M059J (cell line): ENCODE measurements at places on chromosomes 12 and 14. TPM values are rescaled to one million over a fixed set of nuclear protein-coding genes. Genes with fewer than 3 reads are reported as not detected.
A peak's percentile ranks its signal among the peaks of the same experiment; 100 is the strongest.

The BCL11B gene
- 0.02 TPM in 1 of 2 replicates, not detected in the other for total RNA-seq

The AMN gene
- total RNA-seq: not detected in 2 replicates

The CCDC197 gene
- not detected in 2 replicates for total RNA-seq

The CBLN3 gene
- total RNA-seq: 0.15 and 1.2 TPM in 2 replicates

The TPH2 gene
- not detected in 2 replicates for total RNA-seq

The PRB2 gene
- total RNA-seq: not detected in 2 replicates

The PFDN5 gene
- total RNA-seq: 404 and 498 TPM in 2 replicates

The TMEM233 gene
- total RNA-seq: not detected in 2 replicates

The ENDOU gene
- not detected in 2 replicates for total RNA-seq

The EML5 gene
- 0.64 and 0.96 TPM in 2 replicates for total RNA-seq

The TMEM119 gene
- 0.05 TPM in 1 of 2 replicates, not detected in the other for total RNA-seq

The DNAI7 gene
- 0.39 and 0.59 TPM in 2 replicates for total RNA-seq

DNA sequence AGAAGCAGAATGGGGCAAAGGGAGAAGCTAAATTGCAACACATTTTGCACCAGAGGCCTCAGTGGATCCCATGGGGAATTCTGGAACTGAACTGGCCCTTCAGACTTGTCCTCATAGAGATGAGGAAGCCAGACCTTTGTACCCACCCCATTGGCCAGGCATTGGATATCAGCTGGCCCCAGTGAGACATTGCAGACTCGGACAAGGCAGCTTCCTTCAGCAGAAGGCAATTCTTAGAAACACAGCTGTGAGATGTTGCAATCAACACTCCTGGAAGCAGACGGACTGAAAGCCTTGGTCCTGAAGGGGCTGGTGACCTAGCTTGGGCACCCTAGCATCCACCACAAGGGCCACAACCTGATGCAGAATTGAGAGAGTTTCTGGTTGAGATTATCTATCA lies 218.1 kb downstream of the MSRB3 start:
- DNase-seq: no peak

- DNase-seq: peak; percentile 44
Measured at GRCh38 chr12:20361416-20361815, 6.9 kb upstream of the PDE3A start.

GRCh38 chr14:71290960-71291466 lies 383.8 kb downstream of the PCNX1 start:
- DNase-seq: peak; percentile 93

GRCh38 chr12:97363693-97364092 lies 98.9 kb upstream of the RMST start:
- no peak for DNase-seq

DNA sequence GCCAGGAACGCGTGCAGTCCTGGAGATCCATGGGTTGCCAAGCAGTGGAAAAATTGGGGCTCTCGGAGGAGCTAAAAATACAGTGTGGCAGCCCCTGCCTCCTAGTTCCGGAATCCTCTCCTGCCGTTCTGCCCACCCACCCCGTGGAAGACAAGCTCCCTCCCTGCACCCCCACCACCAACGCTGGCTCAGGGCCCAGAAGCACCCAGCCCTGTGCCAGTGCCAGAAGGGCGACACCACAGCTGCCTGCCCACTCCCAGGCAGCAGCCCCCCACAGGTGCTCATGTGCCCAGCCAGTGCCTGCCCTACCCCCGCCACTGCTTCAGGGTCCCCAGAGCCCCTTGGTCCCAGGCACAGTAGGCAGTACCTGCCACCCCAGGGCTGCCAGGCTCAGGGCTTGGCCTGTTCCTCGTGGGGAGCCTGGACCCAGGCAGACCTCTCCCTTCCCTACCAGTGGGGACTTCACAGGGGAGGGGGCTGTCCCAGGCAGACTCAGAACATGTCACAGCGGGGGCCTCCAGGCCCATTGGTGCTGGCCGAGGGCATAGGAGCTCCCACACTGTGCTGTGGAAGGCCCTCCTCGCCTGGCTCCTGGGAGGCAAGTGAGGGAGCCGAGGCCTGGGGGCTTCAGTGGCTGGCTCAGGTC lies 7.4 kb downstream of the INF2 start:
- no peak for DNase-seq

DNA sequence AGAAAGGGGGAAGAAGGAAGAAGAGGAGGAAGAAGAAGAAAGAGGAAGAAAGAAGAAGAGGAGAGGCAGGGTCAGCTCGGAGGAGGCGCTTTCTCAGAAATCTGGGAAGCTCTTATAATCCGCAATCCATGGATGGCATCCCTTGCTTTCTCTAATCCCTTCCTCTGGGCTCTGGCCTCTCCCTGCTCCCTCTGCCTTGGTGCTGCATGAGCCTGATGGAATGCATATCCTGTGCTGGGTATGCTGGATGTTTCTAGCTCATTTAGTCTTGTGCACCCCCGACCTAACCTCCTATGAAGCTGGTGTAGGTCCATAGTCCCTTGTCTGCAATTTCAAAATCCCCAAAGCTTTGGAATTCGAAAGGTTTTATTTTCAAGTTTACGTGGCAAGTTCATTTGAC lies 94.2 kb upstream of the MYL2 start:
- DNase-seq: no peak

- DNase-seq: peak; percentile 26
Measured at GRCh38 chr14:59905188-59905587, 14.8 kb upstream of the LRRC9 start.

- no peak for DNase-seq
Measured at GRCh38 chr12:107807471-107808150, 33.1 kb downstream of the ASCL4 start.

- no peak for DNase-seq
Measured at GRCh38 chr14:76324133-76324532, 51.8 kb upstream of the ESRRB start.

DNA sequence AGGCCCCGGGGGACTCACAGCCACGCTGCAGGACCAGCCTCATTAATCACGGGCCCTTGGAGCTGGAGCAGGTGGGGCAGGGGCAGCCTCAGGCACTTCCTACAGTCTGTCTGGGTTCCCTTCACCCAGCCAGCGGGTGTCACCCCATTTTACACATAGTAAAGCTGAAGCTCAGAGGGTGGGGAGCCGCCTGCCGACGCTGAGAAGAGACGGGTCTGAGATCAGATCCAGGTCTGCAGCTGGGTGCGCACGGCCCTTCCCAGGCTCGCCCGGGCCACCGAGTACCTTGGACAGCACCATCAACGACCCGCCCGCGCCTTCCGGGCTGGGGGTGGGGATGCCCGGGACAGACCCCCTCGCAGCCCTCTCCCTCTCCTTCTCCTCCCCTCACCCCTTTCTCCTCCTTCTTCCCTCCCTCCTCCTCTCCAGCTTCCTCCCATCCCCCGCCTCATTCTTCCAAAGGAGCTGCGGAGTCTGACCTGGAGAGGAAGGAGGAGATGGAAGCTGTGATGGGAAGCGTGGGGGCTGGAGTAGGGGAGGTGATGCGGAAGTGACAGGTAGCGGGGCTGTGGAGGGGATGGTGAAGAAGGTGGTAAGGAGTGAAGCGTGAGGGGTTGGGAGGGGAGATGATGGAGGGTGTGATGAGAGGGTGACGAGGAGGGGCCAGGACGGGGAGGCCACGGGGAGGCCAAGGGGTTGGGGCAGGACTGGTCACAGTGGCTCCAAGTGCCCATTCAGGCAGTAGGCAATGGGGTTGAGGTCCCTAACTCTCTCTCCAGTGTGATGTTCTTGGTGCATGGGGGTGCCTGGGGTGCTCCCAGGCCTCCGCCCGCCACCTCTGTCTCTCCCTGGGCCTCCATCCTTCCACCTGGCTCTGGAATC lies 8.8 kb downstream of the DTX1 start:
- no peak for DNase-seq

DNA sequence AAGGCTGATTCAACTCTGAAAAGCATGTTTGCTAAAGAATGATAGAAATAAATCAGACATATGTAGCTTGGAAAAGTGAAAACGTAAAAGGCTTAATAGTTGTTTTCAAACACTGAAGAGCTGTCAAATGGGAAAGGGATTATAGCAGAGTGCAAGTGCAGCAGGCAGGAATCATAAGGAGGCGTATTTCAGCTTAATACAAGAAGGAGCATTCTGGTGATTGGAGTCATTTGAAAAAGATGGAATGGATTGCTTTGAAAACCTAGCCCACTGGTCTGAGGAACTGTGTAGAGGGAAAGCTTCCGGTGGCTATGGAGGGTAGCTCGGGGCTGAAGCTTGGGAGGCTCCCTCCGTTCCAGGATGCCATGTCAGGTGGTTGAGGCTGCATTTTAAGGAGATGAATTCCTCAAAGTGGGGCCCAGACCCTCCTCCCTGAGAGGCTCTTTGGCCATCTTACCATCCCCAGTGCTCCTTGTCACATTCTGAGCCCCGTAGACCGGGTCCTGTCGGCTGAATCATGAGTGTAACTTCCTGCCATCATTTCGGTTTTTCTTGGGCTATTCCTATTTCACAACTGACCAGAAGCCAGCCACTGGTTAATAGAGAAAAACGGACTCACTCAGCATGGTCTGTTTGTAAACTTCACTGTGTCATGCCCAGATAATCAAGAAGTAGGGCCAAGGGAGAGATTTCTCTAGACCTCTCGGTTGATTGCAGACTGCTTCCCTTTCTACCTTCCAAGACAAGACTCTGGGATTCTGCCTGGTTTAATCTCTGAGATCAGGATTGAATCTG lies 6.5 kb downstream of the WNT5B start:
- DNase-seq: no peak

GRCh38 chr12:124809878-124810277 lies 53.8 kb downstream of the SCARB1 start:
- peak; percentile 75 for DNase-seq

GRCh38 chr14:95045106-95045701 lies 112.1 kb downstream of the DICER1 start:
- DNase-seq: no peak

GRCh38 chr14:21989090-21989489 lies 315.5 kb upstream of the OR4E1 start:
- DNase-seq: no peak

- DNase-seq: no peak
Measured at GRCh38 chr12:62779488-62779887, 155.5 kb downstream of the PPM1H start.

DNA sequence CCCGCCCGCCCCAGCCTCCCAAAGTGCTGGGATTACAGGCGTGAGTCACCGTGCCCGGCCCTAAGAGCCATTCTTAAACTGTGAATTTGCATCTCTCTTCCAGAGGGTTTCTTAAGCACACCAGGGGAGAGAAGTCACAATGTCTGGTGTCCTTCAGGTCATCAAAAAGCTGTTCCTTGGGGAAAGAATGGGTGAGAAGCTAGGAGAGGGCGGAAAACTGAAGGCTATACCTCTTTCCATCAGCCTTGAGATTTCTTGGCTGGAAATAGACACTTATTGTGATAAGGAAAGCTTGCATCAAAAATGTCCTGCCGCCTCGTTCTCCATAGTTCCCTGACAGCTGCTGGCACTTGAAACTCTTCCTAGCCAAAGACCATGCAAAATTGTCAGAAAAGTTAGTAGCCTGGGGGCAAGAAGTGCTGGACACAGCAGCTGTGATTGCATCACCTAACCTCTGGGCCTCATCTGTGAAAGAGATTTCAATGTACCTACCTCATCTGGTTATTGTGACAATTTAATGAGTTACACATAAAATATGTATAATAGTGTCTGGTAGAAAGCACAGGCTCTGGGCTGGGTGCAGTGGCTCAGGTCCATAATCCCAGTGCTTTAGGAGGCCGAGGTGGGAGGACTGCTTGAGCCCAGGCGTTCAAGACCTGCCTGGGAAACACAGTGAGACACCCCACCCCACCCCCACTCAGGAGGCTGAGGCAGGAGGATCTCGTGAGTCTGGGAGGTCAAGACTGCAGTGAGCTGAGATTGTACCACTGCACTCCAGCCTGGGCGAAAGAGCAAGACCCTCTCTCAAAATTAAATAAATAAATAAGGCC lies 9.7 kb upstream of the UBC start:
- peak; percentile 95 for DNase-seq

DNA sequence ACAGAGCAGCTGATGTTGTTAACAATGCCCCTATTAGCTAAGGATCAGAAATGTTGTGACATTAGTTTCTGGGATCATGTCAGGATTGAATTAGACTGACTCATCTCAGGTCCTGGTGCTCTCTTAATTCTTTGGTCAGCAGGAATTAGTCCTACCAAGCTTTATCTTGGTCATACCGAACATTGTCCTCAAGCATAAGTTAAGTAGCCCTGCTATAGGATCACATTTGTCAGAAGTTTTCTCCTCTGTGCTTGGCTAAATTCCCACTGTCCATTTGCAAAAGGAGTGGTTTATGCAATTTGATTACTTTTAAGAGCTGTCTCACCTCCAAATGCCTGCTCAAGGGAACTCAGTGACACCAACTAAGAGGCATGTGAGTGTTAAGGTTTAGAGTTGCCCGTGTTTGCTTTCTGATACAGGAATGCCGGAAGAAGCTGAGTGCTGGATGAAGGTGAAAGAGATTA lies 48.4 kb upstream of the IFNG-AS1 start:
- peak; percentile 84 for DNase-seq

DNA sequence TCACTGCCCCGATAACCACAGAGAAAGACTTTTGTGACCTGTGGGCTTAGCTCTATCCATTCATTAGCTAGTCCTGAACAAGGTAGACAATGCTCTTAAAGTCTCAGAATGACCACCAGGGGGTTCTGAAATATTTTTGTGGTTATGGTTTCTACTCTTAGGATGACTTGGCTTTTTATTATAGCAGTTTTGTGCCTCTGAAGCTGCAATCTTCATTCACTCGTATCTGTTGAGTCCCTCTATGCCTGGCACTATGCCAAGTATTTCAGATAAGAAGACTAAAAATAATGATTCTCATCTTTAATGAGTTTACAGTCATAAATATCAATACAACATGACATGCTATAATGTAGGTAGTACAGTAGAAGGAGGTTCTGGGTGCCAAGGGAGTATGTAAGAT lies 130.8 kb upstream of the TRHDE start:
- peak; percentile 5 for DNase-seq

DNA sequence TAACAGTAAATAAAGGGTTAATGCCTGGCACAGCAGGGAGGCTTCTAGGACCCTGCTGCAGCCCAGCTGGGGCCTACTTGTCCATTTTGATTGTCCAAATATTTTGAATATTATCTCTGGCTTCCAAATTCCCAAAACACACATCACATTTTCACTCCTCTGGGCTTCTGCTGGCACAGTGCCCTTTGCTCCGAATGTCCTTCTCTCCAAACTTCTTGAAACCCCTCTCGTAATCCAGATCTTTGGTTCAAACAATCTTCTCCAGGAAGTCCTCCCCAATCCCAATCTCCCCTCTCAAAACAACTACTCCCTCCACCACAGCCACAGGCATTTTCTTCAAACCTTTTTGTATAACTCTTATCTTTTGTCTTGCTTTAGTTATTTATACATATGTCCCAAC lies 225.6 kb downstream of the PPM1H start:
- DNase-seq: no peak

- no peak for DNase-seq
Measured at GRCh38 chr14:104091927-104092771, 6.6 kb downstream of the ASPG start.

- no peak for DNase-seq
Measured at GRCh38 chr12:19307451-19307850, 131.8 kb upstream of the AEBP2 start.
